ENCODE measurements at places on chromosomes 3 and 15.

DNA sequence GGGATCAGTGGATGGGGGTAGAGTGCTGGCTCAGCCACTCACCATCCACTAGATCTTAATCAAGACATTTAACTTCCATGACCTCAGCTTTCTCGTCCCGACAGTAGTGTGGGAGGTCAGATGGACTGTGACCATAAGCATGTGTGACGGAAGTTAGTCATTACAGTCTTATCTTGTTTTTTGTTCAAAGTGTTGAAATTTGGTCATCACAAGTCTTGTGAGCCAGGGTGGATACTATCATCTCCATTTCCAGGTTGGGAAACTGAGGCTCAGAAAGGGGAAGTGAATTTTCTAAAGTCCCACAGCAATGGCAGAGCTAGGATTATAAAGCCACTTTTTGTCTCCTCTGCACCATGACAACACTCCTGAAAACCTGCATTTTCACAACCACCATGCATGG, 32.0 kb upstream of the ITGA11 start:
- DNase-seq, result no peak

DNA sequence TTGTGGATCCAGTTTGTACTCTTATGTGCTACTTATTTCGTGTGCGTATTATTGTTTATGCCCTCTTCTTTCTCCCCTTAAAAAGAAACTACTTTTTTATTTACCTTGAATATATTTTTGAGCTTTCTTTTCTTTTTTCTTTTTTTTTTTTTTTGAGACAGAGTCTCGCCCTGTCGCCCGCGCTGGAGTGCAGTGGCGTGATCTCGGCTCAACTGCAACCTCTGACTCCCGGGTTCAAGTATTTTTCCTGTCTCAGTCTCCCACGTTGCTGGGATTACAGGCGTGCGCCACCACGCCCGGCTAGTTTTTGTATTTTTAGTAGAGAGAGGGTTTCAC, 1.5 kb downstream of the SLC25A38 start:
- DNase-seq, result no peak

GRCh38 chr3:106272302-106272701, 403.5 kb upstream of the CBLB start:
- DNase-seq, result no peak

GRCh38 chr3:170149016-170149415, 32.5 kb downstream of the PHC3 start:
- no peak for DNase-seq

DNA sequence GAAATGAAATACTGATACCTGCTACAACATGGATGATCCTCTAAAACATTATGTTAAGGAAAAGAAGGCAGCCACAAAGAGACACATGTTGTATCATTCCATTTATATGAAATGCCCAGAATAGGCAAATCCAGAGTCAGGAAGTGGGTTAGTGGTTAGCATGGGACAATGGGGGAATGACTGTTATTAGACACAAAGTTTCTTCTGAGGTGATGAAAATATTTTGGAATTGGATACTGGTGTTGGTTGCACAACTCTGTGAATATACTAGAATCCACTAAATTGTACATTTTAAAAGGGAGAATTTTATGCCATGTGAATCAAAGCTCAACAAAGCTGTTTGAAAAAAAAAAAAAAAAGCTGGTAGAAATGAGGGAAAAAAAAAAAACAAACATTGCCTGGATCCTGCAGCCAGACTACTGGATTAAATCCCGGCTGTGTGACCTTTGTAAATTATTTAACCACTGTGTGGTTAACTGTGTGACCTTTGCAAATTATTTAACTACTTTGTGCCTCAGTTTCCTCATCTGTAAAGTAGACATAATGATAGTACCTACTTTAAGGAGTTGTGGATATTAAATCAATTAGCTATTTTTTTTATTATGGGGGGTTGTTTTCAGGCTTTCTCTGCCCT, 75.6 kb upstream of the PRICKLE2 start:
- no peak for DNase-seq

DNA sequence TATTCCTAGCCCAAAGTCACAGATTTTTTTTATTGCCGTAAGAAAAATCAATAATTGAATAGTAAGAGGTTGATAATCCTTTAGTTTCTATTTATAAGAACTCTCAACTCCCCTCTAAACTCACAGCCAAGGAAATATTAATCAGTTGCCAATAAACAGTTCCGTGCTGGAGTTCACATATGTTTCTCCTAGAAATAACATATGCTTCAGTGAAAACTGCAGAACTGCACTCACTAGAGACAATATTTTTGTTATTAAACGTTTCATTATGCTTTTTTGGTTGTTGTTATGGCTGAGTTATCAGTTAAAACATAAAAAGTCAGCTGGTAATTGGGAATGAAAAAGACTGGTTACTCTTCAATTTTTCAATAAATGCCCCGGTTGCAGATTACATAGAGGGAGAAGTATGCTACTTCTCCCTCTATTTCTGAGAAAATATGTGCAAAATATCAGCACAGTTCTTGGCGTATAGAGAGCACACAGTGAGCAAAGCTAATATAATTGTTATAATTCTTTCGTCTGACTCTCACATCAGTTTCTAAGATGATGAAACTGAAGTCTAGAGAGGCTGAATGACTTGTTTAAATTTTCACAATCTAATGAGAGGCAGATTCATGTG, 781.2 kb upstream of the GRM7 start:
- DNase-seq, result no peak

- no peak for DNase-seq
Observed at GRCh38 chr3:40152482-40153133, 156.9 kb upstream of the EIF1B start.

- DNase-seq, result no peak
Observed at GRCh38 chr3:54004335-54004734, 112.7 kb upstream of the SELENOK start.

DNA sequence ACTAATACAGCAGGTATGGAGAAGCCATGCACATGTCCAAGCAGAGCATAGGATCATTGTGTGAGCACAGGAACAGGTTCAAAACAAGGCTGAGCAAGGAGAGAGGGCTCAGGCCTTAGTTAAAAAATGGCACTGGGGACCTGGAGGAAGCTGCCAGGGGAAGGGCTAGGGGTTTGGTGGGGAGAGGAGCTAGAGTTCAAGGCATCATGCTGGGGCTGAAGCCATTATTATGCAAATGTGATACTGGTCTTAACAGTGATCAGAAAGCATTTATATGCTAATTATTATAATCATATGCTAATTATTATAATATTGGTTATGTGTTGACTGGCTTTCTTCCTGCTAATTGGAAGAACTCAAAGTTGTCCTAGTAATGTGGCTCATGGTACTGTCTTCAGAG, 546.0 kb upstream of the CFAP20DC start:
- no peak for DNase-seq

GRCh38 chr3:32868719-32869512, 51.1 kb downstream of the TRIM71 start:
- DNase-seq, result no peak

GRCh38 chr3:146747928-146748327, 142.8 kb upstream of the PLSCR5 start:
- no peak for DNase-seq

DNA sequence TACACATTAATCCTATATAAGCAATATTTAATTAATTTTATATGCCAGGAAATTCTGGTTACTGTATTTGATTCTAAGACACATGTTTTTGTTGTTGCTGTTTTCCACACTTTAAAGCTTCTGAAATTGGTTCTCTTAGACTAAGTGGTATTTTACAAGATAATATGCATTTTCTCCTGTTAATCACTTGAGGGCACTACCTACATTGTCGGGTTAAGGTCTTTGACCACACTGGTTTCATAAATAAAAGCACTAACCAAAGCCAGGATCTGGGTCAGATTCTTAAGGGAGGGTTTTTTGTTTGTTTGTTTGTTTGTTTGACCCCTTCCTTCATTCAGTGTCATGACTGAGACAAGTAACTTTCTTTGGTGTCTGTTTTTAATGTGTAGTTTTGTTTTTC, 590.2 kb downstream of the RBMS3 start:
- DNase-seq, result no peak

- DNase-seq, result no peak
Observed at GRCh38 chr15:53862386-53862785, 102.9 kb upstream of the WDR72 start.

- no peak for DNase-seq
Observed at GRCh38 chr15:71732636-71733035, 77.7 kb upstream of the NR2E3 start.

- DNase-seq, result no peak
Observed at GRCh38 chr15:82272154-82272553, 9.5 kb downstream of the SAXO2 start.

- DNase-seq, result no peak
Observed at GRCh38 chr15:68691705-68692104, 112.9 kb downstream of the CORO2B start.

- DNase-seq, result no peak
Observed at GRCh38 chr3:148092624-148093347, 604.9 kb upstream of the AGTR1 start.

- DNase-seq, result no peak
Observed at GRCh38 chr3:123331006-123331405, 117.9 kb downstream of the ADCY5 start.

- DNase-seq, result peak; percentile 34
Observed at GRCh38 chr15:75023872-75024636, 664 bp downstream of the PPCDC start.

DNA sequence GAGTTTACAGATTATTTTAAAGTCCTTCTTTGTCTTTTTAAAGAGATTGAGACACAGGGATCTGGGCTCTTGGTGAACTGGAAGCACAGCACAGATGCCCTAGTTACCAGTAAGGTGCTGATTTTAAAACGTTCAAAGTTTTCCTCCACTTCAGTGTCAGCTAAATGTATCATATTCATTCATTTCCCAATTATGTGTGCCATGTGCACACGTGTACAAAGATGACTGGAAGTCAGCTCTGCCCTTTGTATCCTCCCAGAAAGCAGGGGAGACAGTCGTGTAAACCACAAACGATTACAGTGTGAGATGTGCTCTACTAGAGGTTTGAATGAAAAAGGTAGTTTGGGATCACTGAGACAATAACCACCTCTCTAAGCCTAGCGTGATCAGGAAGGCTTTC, 730 bp downstream of the ZKSCAN7 start:
- DNase-seq, result no peak

- no peak for DNase-seq
Observed at GRCh38 chr3:160055659-160056058, 67.0 kb downstream of the IL12A start.

DNA sequence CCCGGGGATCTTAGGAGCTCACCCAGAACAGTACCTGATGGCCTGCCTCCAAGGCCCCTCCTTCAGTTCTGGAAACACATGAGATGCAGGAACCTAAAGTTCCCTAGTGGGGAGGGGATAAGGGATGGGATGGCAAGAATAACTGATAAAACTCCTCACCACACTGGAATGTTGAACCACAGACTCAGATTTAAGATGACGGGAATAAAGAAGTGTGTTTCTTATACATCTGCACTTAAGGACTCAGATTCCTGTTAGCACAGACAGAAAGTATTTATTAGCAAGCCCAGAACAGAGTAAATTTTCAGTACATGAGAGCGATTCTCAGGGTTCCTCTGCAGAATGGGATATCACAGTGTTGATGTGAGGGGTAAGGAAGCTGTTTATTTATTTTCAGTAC, 245.2 kb downstream of the TLE3 start:
- no peak for DNase-seq

GRCh38 chr15:68447976-68448755, 16.2 kb upstream of the ITGA11 start:
- no peak for DNase-seq

- DNase-seq, result peak; percentile 82
Observed at GRCh38 chr15:85318048-85318731, 62.2 kb upstream of the AKAP13 start.

DNA sequence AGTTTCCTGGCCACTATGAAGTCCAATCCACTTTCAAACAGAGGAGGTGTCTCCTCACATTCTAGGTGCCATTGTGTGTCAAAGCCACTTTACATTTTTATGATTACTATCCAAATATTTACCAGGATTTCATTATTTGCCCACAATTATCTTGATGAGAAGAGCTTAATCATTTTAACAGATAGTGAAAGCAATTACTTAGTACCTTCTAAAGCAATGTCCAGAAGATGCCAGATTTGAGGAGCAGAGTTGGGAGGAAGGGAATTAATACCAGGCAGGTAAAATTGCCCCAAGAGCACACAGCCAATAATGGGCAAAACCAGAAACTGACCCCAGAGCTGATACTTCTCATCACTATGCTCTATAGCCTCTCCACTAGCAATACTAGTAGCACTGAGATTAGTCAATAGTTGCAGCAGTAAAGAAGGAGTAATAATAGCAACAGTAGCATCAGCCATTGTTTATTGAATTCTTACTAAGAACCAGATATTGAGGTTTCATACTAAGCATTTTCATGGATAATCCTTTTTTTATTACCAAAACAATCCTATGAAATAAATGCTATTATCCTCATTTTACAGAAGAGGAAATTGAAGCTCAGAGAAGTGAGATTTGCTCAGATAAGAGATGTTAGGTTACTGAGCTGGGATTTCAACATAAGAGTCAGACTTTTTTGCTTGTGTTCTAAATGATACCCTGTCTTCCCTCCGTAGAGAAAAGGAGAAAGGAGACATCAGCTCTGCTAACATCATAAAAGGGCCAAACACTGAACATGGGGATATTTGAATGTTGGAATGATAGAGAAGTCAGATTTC, 509.3 kb upstream of the CFAP20DC start:
- no peak for DNase-seq

DNA sequence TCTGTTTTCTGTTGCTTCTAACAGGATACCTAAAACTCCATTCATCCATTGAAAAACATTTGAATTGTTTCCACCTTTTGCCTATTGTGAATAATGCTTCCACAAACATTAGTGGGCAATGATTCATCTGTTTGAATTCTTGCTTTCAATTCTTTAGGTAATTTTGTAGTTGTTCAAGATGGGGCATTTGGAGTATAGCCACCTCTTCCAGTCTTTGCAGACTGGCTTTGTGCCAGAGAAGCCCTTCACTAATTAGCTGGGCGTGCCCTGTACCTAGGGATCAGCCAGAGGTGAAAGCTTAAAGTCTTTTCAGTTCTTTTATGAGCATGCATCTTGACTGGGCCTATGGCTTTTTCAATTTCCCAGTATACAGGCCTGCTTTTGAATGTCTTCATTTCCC, 10.9 kb downstream of the RTP1 start:
- DNase-seq, result no peak

- DNase-seq, result no peak
Observed at GRCh38 chr15:84812842-84813241, 4.3 kb upstream of the ALPK3 start.

DNA sequence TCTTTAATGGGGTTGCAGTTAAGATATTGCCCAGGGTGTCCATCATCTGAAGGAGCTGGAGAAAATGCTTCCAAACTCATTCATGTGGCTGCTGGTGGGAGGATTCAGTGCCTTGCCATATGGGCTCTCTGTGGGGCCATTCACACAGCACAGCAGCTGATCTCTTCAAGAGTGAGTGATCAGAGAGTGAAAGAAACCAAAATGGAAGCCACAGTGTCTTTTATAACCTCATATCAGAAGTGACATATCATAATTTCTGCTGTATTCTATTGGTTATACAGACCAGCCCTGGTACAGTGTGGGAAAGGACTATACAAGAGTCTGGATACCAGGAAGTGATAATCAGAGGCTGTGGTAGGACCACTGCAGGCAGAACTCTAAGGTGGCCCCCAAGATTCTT, 33.6 kb downstream of the HHLA2 start:
- no peak for DNase-seq
